Stimulated activated CD4-positive, alpha-beta T cell treated with anti-CD3 and anti-CD28 coated beads, TNF-alpha, amount 100 ng/mL, for 4 hours (primary cell): ENCODE measurements at places on chromosomes 1 and 21.

DNA sequence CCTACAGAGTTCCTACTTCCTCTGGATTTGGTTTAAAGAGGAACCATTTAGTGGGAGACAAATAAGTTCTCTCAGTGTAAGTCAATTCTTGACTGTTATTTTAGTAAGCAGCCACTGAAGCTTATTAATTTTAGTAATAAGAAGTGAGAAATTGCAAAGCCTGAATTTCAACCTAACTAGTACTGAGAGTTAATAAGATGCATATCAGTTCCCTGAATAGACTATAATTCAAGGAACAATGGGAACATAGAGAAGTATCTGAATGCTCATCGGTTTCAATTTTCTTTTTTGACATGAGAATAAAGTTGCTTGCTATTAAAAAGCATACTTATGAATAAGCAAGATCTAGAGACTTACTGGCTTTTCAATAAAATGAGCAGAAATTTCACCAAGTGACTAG is 8.0 kb upstream of the PPT1 start:
- DNase-seq, result no peak

GRCh38 chr1:147549526-147549925 is 8.2 kb downstream of the BCL9 start:
- no peak for DNase-seq

DNA sequence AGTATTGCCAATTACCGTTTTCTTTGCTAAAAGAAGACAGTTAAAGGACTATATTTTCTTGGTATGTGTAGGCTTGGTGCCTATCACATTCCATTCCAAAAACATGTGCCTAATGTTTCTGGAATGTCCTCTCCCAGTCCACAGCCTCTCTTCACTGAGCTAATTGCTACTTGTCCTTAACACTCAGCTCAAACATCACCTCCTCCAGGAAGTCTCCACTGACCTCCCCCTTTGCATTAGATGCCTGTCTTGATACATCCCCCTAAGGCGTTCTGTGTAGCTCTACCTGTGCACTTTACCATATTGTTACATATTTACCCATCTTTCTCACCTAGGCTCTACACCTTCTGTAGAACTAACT is 195.6 kb upstream of the CAMK1G start:
- no peak for DNase-seq

- no peak for DNase-seq
Observed at GRCh38 chr1:2858676-2859075, 57.2 kb upstream of the TTC34 start.

DNA sequence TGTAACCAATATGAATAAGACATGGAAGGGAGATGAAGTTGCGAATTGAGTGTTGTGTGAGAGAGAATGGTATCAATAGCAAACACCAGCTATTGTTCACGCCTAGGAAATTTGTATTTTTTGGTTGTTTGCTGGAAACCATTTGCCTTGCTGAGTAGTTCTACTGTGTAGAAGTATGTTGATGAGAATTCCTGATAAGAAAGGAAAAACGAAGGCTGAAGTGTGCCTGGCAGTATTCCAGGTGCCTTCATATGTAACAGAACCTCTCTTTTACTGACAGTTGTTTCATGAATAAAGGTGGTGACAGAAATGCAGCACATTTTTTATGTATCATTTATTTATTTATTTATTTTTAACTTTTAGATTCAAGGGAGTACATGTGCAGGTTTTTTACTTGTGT is 79.5 kb downstream of the SDCCAG8 start:
- no peak for DNase-seq

DNA sequence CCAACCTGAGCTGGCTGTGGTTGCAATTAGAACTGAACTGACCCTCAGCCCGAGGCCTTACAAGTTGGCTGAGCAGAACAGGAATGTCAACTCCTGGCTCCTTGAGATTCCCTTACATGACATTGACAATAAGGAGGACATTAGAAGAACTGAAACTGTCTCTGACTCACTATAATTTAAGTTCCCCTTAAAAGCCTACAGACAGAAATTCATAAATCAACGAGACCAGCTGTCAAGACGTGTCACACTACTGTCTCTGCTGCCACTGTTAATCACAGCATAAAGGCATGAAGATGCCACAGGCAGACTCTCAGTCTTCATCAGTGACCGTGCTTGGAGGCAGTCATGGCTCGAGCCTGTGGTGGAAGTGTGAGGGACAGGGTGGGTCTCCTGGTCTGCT is 168.8 kb downstream of the GABPA start:
- DNase-seq, result no peak

DNA sequence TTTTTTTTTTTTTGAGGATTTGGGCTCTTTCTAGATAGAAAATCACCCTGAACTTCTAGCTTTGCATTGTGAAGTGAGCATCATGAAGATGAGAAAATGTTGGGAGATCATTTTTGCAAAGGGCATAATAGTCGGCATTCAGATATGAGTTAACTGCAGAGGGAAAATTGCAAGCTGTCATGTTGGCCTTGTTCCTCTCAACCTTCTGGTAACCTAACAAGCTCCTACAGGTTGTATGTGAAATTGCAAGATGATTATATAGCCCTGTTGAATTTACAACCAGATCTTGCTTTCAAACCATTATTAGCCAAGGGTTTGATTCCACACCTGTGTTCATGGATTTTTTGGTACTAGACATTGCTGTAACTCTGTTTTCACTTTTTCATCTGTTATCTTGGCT is 2.2 kb downstream of the ELOA start:
- no peak for DNase-seq

GRCh38 chr1:184892116-184892515 is 82.2 kb downstream of the NIBAN1 start:
- DNase-seq, result no peak

DNA sequence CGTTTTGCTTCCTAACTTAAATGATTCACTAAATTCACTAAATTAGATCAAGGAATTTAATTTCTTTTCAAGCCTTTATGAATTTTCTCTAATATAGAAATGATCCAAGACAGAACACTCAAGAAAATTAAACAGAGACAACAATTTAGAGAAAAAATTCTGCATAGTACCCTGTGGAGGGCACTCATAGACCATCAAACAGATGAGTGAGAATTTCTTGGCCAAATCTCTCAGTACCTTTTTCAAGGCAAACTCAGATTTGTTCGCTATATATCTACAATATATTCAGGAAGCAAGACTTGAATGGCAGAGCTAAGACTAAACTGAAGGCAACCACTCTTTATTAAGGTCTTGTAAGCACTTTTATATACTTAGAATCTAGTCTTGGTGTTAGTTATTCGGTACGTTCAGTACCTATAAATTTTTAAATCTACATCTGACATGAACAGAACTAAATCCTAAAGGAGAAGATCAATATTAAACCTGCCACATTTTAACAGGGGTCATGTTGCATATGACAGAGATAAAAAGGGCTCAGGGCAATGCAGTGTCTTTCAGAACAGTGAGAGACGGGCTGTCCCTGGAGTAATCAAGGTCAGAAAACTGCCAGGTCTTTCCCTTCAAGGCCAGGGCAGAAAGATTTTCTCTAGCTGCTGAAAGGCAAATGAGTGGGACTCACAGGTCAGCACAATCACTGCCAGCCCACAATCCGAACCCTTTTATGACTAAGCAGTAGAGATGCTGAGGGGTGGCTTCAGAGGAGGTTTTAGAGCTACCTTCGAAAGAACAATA is 118.8 kb upstream of the TMPRSS15 start:
- no peak for DNase-seq

DNA sequence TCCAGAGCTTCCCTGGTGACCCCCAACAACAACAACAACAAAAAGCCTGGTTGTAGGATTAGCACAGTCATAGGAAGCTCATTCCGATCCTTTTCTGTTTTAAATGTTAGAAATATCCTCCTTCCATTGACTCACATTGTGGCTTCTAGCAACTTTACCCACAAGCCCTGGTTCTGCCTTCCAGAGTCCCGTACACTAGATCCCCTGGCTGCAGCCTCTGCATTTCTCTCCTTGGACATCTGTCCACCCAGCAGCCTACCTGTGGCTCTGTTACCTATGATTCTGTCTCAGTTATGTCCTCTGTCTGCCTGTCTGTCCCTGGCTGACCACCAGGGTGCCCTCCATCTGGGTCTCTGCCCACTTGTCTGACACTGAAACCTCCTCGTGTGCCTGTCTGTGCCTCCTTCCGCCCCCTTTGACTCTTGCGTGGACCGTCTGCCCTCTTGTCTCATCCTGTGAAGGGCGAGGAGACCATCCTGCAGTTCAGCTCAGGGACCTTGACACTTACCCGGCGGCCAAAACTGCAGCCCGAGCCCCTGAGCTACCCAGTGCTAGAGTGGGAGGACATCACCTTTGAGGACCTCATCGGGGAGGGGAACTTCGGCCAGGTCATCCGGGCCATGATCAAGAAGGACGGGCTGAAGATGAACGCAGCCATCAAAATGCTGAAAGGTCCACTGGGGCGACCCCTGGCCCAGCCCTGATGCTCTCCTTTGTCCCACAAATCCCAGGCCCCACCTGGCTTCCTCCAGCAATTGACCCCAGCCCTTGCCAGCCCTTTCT is 16.1 kb downstream of the TIE1 start:
- DNase-seq, result no peak

- no peak for DNase-seq
Observed at GRCh38 chr1:62998845-62999649, 215.1 kb downstream of the ATG4C start.

GRCh38 chr1:94202241-94202640 is 35.1 kb downstream of the ARHGAP29 start:
- no peak for DNase-seq

GRCh38 chr1:84582802-84583587 is 8.8 kb upstream of the CTBS start:
- no peak for DNase-seq

GRCh38 chr1:160177231-160177630 is 13.1 kb upstream of the CASQ1 start:
- DNase-seq, result no peak
